ENCODE measurements at places on chromosomes 11 and 22.

- no peak for DNase-seq
- no peaks in the 10 kb centered on the region for H3K36me3 ChIP-seq
- H3K27ac ChIP-seq: no peak overlapping the region
- H3K4me1 ChIP-seq: no peaks in the 10 kb centered on the region
- H3K4me3 ChIP-seq: no peak overlapping the region
Observed at GRCh38 chr11:121841487-121842191, 274.4 kb downstream of the BLID start.

DNA sequence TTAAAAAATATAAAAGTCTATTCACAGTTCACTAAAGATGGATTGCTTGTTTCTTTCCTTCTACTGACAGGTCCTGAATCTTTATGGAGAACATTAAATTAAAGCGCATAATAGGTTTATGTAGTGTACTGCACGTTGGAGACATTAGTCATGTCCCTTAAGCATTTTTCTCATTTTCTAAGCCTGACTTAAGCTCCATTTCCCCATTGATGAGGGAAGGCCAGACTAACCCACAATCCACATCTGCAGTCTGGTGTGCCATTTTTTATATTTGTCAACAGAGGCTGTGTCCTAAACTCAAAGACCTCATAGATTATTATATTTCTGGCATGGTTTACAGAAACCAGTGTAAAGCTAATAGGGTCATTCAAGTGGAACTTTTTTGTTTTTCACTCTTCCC lies 39.9 kb downstream of the CADM1 start:
- no peaks in the 10 kb centered on the region for H3K36me3 ChIP-seq
- H3K27ac ChIP-seq: no peak overlapping the region
- DNase-seq: no peak
- no peaks in the 10 kb centered on the region for H3K27me3 ChIP-seq

DNA sequence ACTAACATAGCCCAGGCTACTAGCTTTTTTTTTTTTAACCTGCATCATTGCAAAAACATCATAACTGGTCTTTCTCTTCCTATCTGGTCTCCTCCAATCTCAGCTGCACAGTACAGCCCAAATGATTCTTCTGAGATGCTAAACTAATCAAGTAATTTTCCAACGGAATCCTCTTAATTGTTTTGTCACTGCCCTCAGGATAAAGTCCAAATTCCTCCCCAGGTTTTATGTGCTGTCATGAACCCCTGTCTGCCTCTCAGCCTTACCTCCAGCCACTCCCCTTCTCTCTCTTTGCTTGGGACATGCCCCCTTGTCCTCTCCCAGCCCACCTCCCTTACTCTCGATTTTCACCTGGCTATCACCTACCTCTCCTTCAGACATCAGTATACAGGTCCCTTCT lies 12.5 kb downstream of the APBB1 start:
- DNase-seq: no peak
- H3K27me3 ChIP-seq: no peaks in the 10 kb centered on the region
- H3K4me1 ChIP-seq: no peaks in the 10 kb centered on the region
- no peak overlapping the region for H3K27ac ChIP-seq

DNA sequence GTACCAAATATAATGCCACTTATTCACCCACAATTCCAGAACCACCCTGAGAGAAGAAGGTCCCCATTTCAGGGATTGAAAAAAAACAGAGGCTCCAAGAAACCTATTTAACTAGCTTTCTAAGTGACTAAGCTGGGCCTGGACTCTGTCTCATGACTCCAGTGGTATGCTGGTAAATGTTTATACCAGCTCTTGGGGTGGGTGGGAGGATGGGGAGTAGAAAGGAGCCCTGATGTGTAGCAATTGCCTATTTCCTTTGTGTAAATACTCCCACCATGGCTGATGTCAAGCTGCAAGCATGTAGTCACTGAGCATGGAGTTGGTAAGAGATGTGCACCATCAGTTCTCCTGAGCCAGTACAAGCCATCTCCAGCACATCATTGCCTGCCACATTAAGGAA lies 2.8 kb downstream of the PRG3 start:
- H3K27me3 ChIP-seq: no peaks in the 10 kb centered on the region
- DNase-seq: no peak
- H3K4me1 ChIP-seq: no peaks in the 10 kb centered on the region
- no peak overlapping the region for H3K4me3 ChIP-seq
- no peak overlapping the region for H3K27ac ChIP-seq

DNA sequence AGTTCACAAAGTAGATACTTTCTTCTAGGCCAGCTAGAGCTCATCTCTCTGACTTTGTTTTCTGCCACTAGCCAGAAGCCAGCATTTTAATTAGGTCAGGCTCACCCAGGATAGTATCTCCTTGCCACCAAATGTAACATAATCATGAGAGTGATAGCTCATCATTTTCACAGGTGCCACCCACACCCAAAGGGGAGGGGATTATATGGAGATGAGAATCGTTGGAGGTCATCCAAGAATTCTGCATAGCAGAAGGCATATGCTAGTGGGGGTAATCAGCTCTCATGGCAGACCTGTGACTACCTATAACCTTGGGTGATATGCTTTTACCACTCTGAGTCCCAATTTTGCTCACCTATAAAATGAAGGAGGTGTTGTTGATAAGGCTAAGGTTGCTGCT lies 523.0 kb downstream of the METTL15 start:
- DNase-seq: no peak
- no peaks in the 10 kb centered on the region for H3K36me3 ChIP-seq
- H3K27me3 ChIP-seq: no peaks in the 10 kb centered on the region
- no peak overlapping the region for H3K4me3 ChIP-seq

GRCh38 chr11:73396985-73397384 lies 20.8 kb downstream of the RELT start:
- no peaks in the 10 kb centered on the region for H3K27me3 ChIP-seq
- no peak overlapping the region for H3K4me3 ChIP-seq
- no peaks in the 10 kb centered on the region for H3K4me1 ChIP-seq
- DNase-seq: no peak

DNA sequence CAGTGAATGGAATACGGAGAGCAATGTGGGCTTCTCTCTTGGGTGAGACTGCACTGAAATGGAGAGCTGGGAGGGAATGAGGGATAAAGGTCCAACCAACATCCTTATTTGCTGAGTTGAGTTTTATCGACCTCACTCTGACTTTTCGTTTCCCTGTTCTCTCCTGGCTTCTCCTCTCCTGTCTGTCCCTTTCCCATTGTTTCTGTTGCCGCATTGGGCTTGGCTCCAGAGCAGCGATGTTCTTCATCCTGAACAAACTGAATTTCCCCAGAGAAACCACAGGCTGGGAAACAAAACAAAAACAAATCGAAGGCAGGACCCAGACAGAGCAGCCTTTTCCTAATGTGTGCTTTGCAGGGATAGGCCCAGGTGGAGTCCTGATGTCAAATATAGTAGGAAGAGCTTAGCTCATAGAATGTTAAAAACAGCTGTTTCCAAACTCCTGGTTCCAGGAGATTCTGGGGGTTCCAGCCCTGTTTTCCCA lies 30.0 kb downstream of the MOV10L1 start:
- no peak for DNase-seq
- H3K4me1 ChIP-seq: no peaks in the 10 kb centered on the region
- no peaks in the 10 kb centered on the region for H3K36me3 ChIP-seq
- no peak overlapping the region for H3K4me3 ChIP-seq
- no peak overlapping the region for H3K27ac ChIP-seq
- no peaks in the 10 kb centered on the region for H3K27me3 ChIP-seq

DNA sequence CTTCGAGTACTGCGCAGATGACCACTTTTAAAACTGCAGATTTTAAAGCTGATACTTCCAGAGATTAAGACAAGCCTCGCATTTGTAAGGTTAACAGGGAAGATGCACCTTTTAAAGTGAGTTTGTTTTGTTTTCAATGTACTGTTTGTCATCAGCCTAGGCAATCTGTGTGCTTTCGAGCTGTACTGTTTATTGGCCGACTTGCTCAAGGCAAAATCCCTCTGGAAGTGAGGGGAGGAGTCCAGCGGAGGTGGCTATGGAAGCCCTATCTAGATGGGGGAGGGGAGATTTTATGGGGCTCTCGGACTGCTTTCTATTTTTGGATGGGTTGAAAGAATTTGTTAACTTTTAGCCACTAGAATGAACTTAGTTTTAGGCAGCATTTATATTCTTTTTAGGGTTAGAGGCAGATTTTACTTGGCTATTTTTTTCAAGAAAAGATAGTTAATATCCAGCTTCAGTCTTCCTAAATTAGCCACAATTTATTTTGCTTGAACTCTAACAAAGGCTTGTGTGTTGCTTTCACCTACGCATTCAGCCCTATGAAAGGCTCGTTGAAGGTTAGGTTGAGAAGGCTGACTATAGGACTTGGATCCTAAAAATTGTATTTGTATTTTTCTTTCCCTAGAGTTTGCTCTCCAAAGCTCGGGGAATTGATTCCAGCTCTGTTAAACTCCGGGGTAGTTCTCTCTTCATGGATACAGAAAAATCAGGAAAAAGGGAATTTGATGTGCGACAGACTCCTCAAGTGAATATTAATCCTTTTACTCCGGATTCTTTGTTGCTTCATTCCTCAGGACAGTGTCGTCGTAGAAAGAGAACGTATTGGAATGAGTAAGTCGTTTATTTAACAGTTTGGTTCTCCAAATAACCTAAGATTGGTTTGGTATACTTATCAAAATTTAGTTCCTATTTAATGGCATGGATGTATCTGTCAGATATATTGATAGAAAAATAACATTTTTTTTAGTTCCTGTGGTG lies 2.1 kb downstream of the WEE1 start:
- peak overlapping the region; percentile 98 for H3K27ac ChIP-seq
- H3K36me3 ChIP-seq: no peaks in the 10 kb centered on the region
- no peaks in the 10 kb centered on the region for H3K27me3 ChIP-seq
- H3K4me3 ChIP-seq: peak overlapping the region; percentile 73

- peaks cover 14% of the 10 kb centered on the region for H3K4me1 ChIP-seq
- peak; percentile 91 for DNase-seq
- no peaks in the 10 kb centered on the region for H3K27me3 ChIP-seq
- H3K4me3 ChIP-seq: peak overlapping the region; percentile 70
- peak overlapping the region; percentile 99 for H3K27ac ChIP-seq
Observed at GRCh38 chr11:65132988-65133700, 1.2 kb downstream of the SYVN1 start.

- H3K27ac ChIP-seq: no peak overlapping the region
- DNase-seq: no peak
- H3K36me3 ChIP-seq: no peaks in the 10 kb centered on the region
- peaks cover 12% of the 10 kb centered on the region for H3K4me1 ChIP-seq
- H3K4me3 ChIP-seq: no peak overlapping the region
Observed at GRCh38 chr22:24510637-24511625, 15.8 kb downstream of the UPB1 start.

GRCh38 chr11:103993507-103993906 lies 42.9 kb upstream of the DDI1 start:
- H3K27me3 ChIP-seq: no peaks in the 10 kb centered on the region
- no peaks in the 10 kb centered on the region for H3K36me3 ChIP-seq
- H3K4me3 ChIP-seq: no peak overlapping the region
- no peak overlapping the region for H3K27ac ChIP-seq
- DNase-seq: no peak

DNA sequence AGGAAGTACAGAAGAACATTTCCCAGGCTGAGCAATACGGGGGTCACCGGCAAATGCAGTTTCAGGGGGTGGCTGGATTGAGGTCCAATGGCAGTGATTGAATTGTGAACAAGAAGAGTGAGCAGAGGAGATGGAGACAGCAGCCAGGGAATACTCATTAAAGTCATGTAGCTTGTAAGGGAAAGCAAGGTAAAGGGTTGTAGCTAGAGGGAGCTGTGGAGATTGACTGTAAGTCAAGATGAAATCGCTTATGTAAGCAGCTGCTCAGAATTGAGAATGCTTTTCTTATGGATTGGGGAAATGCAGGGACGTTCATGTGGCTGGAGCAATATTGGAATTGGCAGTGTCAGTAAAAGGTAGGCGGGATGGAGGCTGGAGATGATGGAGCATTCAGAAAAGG lies 111.4 kb upstream of the TBCEL start:
- H3K36me3 ChIP-seq: no peaks in the 10 kb centered on the region
- no peak overlapping the region for H3K27ac ChIP-seq

- H3K4me1 ChIP-seq: no peaks in the 10 kb centered on the region
- H3K36me3 ChIP-seq: no peaks in the 10 kb centered on the region
- no peaks in the 10 kb centered on the region for H3K27me3 ChIP-seq
Observed at GRCh38 chr11:122342089-122342744, 226.2 kb upstream of the BLID start.

DNA sequence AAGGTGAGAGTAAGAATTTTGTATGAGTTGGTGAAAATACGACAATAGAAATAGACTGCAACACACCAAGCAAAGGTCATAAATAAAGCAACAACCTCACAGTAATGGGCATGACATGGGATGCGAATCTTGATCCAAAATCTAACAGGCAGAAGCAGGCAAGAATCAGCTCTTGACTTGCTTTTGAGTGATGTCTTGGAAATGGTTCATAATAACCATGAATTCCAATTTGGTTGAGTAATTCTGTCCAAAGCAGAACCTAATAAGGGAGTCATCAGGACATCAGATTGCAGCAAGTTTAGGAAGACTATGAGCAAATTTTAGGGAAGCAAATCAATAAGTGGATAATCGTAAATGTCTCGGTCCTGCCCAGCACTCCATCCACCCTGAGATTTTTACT lies 224.0 kb upstream of the ISX start:
- H3K27ac ChIP-seq: no peak overlapping the region
- H3K27me3 ChIP-seq: no peaks in the 10 kb centered on the region
- H3K36me3 ChIP-seq: no peaks in the 10 kb centered on the region
- H3K4me1 ChIP-seq: no peaks in the 10 kb centered on the region
- no peak for DNase-seq

DNA sequence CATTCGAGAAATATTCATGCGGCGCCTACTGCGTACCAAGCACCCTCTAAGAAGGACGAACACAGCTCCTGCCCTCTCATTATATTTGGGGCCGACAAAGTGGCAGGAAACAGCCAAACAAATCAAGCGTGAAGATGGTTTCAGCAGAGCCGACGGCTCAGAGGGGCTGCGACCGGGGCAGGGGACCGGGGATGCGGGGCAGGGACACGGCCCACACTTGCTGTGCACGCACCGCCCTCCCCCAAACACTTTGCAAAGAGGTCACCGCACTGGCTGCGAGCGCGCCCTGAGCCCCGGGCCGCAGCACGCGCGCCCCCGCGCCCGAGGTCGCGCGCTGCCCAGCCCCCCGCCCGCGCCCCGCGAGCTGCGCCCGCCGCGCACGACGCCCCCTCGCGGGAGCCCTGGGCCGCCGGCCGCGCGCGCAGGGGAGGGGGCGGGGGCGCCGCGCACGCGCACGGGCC lies 255 bp upstream of the SYNGR1 start:
- H3K4me3 ChIP-seq: peak overlapping the region; percentile 74
- H3K4me1 ChIP-seq: peaks cover 11% of the 10 kb centered on the region
- H3K27me3 ChIP-seq: no peaks in the 10 kb centered on the region
- no peaks in the 10 kb centered on the region for H3K36me3 ChIP-seq
- DNase-seq: no peak
